ENCODE measurements at places on chromosomes 16 and 17. TPM values are rescaled to one million over a fixed set of nuclear protein-coding genes. Genes with fewer than 3 reads are reported as not detected.

Gene PIMREG
- not detected for total RNA-seq

Gene SMIM5
- 8.0 TPM for total RNA-seq

Gene DNAI2
- total RNA-seq, result not detected

Gene EME1
- 1.3 TPM for total RNA-seq

Gene PLEKHH3
- total RNA-seq, result 10.3 TPM

Gene SHCBP1
- 1.1 TPM for total RNA-seq

Gene SIAH1
- total RNA-seq, result 26.8 TPM

Gene SLC35G6
- total RNA-seq, result not detected

Gene GPRC5C
- total RNA-seq, result 10.0 TPM

Gene PTX4
- total RNA-seq, result not detected
